ENCODE measurements at places on chromosomes 3 and 15.

- no peak for DNase-seq
Observed at GRCh38 chr15:31609258-31609681, 282.6 kb downstream of the KLF13 start.

GRCh38 chr3:99641982-99642381, 3.6 kb downstream of the COL8A1 start:
- no peak for DNase-seq

- DNase-seq, result no peak
Observed at GRCh38 chr15:34794590-34795206, 651 bp downstream of the ACTC1 start.

- DNase-seq, result no peak
Observed at GRCh38 chr15:64681424-64682024, 93.9 kb downstream of the RBPMS2 start.

- DNase-seq, result no peak
Observed at GRCh38 chr15:82043130-82043673, 2.6 kb downstream of the MEX3B start.

- DNase-seq, result no peak
Observed at GRCh38 chr3:40623567-40623966, 98.8 kb downstream of the ZNF621 start.

- DNase-seq, result no peak
Observed at GRCh38 chr15:90367576-90367975, 15.5 kb downstream of the ZNF774 start.

GRCh38 chr15:93730724-93731123, 500.6 kb upstream of the MCTP2 start:
- DNase-seq, result no peak

- no peak for DNase-seq
Observed at GRCh38 chr3:193846569-193846968, 253.6 kb downstream of the OPA1 start.

GRCh38 chr15:82530006-82530405, 10.3 kb downstream of the RPS17 start:
- no peak for DNase-seq

DNA sequence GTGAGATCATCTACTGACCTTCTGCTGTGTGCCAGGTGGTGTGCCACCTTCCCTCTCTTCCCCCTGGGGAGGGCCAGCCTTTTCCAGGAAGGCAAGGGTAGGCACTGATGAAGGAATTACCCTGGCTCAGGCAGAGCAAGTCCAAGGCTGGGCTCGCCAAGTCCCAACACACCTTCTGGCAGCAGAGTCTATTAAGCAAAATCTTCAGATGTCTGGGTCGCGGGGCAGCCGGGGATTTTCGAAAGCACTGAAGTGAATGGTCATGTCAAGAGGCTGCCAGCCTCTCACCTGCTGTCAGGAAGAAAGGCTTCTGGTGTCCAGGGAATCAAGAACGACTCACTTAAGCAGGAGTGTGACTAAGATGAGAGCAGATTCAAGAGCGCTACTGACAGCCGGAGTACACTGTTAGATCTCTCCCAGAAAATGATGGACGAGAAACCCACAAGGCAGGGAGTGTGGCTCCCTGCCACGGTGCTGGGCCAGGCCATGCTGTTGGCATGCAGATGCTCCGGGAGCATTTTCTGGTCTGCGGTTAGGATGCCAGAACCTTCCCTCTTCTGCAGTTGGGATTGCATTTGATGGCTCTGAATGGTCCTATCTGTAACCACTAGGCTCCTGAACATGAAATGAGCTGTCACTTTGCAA, 479.8 kb downstream of the SHQ1 start:
- no peak for DNase-seq

GRCh38 chr3:164222197-164222596, 856.1 kb downstream of the SI start:
- DNase-seq, result no peak

DNA sequence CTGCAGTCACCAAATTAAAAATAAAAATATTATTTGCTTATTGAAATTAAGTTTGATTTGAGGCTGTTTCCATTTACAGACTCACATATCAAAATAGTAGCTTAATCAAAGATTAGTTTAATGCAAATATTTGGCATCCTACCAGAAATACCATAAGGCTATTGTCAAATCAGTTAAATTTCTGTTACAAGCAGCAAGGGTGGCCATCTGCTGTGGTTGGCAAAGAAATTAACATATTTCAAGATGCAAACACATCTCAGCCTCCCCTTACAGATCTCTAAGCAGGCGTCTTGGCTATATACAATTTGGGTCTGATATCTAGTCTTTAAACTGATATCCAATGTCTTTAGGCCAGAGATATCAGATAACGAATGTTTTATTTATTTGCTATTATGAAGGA, 83.2 kb upstream of the NEDD4 start:
- DNase-seq, result no peak

- DNase-seq, result no peak
Observed at GRCh38 chr3:186287711-186288110, 74.3 kb downstream of the DGKG start.

- no peak for DNase-seq
Observed at GRCh38 chr3:54262541-54262940, 140.2 kb downstream of the CACNA2D3 start.

DNA sequence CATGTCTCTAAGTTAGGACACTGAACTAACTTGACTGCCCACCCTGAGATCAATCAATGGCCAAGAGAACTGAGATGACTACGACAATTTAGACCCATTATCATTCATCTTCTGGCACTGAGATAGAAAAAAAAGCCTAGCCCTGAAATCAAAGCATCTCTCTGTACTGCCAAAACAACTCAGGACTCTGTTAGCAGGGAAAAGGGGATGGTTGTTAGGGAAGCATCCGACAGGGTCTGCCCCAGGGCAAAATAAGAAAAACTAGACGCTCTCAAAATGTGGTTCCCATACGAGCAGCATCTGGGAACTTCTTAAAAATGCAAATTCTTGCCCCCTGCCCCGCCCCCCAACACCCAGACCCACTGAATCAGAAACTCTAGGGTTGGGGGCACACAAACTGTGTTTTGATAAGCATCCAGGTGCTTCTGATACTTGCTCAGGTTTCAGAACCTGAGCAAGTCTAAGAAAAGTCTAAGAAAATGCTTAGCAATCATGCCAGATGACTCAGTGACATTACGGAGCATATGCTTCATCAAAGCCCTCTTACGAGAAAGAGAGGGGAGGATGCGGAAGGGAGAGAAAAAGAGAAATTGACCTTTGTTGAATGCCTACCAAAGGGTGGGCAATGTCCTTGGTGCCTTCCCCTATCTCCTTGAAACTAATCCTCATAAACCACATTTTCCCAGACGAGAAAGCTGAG, 172.8 kb upstream of the HES1 start:
- no peak for DNase-seq

Data from effector CD8-positive, alpha-beta T cell (primary cell).